ENCODE measurements at places on chromosomes 12 and 14.

- no peak for DNase-seq
Measured at GRCh38 chr12:132071830-132072384, 72.2 kb downstream of the DDX51 start.

- DNase-seq: no peak
Measured at GRCh38 chr12:110766311-110767154, 23.8 kb upstream of the PPP1CC start.

GRCh38 chr12:54641554-54641953 is 6.6 kb downstream of the DCD start:
- DNase-seq: no peak

- DNase-seq: peak; percentile 8
Measured at GRCh38 chr12:128266541-128267130, 334 bp upstream of the TMEM132C start.

DNA sequence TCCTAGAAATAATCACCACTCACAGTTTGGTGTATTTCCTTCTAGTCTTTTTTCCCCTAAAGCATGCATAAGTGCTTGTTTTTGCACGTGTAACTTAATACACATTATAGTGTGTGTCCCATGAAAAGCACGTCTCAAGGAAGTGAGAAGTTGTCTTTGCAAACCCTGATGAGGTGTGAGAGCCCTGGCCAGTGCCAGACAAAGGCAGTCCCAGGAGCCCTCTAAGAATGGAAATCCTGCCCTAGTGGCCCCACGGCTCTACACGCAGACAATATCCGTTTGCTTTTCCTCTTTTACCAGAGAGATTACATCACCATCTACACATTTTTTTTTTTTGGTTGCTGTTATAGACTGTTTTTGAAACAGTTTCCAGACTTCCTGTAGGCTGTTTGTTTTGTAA is 85.5 kb upstream of the FZD10 start:
- no peak for DNase-seq

DNA sequence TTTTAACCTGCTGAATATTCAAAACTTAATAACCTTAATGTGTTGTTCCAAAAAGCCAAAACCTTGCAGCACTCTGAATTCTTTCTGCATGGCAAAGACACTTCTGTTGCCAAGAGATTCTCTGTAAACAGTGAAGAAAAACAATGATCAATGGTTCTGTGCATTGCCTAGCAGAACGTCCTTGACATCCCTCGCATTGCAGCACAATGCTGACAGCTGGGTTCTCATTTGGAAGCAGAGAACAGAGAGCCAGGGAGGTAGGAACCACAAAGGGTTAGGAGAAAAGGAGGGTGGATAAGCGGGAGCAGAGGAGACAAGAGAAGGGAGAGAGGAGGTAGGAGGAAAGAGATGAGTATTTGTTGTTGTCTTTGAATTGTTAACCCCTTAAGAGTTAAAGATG is 501.1 kb downstream of the NAV3 start:
- no peak for DNase-seq

- DNase-seq: no peak
Measured at GRCh38 chr12:63093711-63094110, 57.3 kb downstream of the AVPR1A start.

DNA sequence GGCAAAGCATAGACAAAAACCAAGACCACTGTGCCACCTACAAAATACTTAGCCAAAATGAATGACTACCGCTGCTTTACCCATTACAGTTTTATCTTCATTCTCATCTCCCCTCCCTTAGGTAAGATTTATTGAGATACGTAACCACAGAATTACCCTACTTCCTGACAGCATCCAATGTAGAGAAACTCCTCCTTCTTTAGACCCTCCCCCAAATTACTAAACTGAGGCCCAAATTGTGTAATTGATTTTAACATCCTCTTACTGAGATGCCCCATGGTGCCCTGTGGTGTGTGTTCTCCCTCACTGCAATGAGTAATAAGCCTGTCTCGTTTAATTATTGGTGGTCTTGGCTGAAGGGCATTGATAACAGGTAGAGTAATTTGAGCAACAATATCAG is 19.1 kb downstream of the VRK1 start:
- DNase-seq: no peak

DNA sequence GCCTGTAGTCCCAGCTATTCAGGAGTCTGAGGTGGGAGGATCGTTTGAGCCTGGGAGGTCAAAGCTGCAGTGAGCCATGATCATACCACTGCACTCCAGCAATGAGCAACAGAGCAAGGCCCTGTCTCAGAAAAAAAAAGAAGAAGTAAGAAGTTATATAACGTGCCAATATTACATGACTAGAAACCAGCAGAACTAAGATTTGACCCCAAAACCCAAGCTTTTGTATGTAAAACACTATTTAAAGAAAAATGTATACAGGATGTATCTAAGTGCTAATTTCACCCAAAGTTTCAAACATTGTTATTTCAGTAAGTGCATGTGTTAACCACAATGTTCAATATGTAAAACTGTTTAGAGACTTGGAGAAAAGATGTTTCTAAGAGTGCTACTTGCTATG is 94.7 kb downstream of the SLC5A8 start:
- no peak for DNase-seq

DNA sequence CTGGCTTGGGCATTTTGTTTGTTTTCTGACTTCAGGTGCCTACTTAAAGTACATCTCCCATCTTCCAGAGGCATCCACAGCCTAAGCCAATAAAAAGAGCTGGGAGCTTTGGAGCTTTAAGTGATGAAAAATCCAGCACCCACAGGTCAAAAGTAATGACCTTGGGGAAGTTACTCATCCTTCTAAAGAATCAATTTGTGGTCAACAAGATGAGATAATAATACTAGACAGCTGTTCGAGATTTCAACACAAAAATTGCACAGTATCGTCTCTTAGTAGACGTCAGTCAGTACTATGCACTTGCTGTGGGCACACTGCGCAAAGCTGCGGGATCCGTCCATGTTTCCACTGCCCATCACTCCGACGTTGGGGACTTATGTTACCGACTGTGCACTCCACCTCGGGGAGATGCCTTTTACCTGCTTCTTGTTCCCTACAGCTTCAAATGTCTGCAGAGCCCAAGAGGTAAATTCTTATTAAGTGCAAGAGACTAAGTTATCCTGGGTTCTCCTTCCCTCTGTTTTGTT is 1.3 kb downstream of the ST8SIA1 start:
- no peak for DNase-seq

DNA sequence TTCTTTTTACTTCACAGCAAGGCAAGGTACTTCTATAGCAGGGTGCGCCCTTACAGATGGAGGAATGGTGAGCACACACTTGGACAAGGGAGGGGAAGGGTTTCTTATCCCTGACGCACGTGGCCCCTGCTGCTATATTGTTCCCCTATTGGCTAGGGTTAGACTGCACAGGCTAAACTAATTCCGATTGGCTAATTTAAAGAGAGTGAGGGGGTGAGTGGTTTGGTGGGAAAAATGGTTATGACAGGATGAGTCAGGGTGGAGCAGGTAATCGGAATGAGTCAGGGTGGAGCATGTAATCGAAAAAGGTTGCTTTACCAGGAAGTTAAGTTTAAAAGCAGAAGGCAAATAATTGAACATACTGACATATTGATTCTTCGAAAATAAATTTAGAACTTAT is 23.7 kb upstream of the RAB21 start:
- DNase-seq: no peak
